ENCODE measurements at places on chromosomes 16 and 17.

DNA sequence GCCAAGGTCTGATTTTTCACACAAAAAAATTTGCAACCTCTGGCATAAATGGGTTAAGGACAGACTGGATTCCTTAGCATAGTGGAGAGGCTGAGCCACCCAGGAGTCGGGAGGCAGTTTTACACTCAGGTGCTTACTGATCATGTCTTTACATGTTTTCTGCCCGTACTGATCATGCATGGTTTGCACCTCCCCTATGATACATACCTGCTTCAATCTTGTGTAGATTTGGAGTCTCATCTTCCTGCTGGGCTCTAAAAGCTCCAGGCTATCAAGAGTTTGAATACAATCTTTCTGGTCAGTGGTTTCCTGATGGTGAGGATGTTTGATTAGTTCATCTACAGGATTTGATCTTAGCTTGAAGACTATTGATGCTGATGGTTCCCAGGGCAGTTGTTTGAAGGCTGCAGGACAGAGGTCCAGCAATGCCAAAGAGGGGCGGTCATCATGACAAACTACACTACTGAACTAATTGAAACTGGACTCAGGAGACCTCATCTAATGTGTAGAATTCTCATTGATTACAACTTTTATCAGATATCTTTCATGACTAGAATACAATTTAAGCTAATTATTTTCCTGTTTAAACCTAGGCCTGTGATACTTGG lies 6.9 kb downstream of the C1QBP start:
- no peak for DNase-seq

DNA sequence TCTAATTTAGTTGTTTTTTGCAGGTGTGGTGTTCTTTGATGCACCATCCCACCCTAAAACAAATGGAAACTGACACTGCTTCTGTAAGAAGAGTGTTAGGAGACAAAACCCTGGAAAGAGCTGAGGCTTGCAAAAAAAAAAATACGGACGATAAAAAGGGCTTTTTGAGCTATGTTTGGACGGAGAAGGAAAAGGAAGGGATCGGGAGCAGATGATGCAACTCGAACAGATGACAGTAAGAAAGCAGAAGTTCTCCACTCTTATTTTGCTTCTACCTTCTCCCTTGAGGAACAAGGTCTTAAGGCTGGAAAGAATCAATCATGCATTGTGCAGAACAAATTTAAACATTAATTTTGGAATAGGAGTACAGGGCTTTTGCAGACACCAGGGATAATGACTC lies 136.7 kb downstream of the MAF start:
- no peak for DNase-seq

GRCh38 chr16:81151648-81152310 lies 55.6 kb upstream of the GCSH start:
- DNase-seq, result no peak

DNA sequence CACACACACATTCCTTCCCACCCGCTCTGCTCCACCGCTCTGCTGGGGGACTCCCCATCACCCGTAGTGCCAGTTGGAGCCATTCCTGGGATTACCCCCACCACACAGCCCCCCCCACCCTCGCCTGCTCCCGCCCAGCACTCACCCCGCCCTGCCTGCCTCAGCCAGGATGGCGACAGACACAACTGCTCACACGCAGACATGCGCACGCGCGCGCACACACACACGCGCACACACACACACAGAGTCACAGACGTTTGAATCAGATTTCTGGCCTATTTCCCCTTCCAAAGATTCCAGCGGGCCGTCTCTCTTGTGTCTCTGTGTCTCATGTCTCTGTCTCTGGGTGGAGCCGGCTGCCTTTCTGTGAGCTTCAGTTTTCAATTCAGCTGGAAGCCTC lies 4.4 kb downstream of the CACNA1G start:
- no peak for DNase-seq

All from activated T-helper 9 cell treated with anti-CD3 and anti-CD28 coated beads, Interleukin-2, amount 50 U/mL, for 16 hours (primary cell).